ENCODE measurements at places on chromosomes 12 and 14.
A peak's percentile ranks its signal among the peaks of the same experiment; 100 is the strongest.

GRCh38 chr12:104997541-104997940 is 11.4 kb downstream of the NOPCHAP1 start:
- no peak for DNase-seq

DNA sequence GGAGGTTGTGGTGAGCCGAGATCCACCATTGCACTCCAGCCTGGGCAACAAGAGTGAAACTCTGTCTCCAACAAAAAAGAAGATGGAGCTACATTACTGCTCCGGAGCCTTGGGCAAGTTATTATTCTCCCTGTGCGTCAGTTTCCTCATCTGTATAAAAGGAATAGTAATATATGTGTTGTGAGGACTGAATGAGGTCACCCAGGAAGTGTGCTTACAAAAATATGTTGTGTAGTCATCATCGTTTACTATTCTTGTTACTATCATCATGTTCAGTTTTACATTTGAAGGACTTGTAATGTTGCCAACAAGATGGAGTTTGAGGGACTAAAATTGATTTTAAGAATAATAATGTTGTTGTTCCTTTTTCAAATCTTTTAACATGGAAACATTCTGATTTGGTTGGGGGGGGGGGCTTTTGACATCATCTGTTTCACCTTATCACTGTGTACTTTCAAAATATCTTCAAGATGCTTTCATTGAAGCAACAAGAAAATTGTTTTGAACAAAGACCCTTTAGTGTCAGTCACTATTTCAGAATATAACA is 156.8 kb downstream of the PDE3A start:
- DNase-seq = no peak

- no peak for DNase-seq
Observed at GRCh38 chr14:103348154-103348553, 14.1 kb downstream of the EIF5 start.

DNA sequence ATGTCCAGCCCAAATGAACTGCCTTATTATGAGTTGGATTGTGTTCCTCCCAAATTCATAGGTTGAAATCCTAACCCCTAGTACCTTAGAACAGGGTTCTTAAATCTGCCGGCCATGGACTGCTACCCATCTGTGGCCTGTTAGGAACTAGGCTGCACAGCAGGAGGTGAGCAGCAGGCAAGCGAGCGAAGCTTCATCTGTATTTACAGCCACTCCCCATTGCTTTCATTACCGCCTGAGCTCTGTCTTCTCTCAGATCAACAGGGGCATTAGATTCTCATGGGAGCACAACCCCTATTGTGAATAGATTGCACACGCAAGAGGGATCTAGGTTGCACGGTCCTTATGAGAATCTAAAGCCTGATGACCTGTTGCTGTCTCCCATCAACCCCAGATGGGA is 9.8 kb upstream of the EML5 start:
- DNase-seq = no peak

- DNase-seq = no peak
Observed at GRCh38 chr14:33412450-33412849, 473.8 kb downstream of the NPAS3 start.

- no peak for DNase-seq
Observed at GRCh38 chr14:84421621-84422020, 1108.3 kb upstream of the FLRT2 start.

DNA sequence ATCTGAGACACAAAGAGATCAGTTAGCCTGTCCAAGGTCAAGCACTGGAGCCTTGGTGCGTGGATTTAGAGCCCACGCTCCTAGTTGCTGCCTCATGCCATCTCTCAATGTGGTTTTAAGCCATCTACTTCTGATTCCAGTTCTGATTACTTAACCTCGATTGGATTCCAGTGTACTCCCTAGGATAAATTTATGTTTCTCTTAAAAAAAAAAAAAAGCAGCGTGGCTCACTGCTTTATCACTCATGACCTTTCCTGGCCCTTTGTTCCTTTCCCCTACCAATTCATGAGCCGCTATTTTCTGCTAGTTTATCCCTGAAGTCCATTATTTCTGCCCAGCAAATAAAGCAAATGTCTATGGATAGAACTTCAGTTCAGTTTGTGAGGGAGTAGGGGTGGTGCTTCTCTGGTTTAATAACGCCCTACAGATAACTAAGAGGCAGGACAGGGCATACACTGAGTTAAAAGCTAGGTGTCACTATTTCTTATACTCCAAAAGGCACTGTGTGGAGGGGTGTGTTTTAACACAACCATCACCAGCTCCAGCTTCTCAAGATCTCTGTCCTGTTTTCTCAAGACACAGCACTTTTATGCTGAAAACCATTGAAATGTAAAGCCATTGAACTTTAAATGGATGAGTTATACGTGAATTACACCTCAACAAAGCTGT is 9.8 kb upstream of the PARP11 start:
- DNase-seq = peak; percentile 31

- no peak for DNase-seq
Observed at GRCh38 chr14:73870525-73871235, 16.0 kb upstream of the ZNF410 start.

DNA sequence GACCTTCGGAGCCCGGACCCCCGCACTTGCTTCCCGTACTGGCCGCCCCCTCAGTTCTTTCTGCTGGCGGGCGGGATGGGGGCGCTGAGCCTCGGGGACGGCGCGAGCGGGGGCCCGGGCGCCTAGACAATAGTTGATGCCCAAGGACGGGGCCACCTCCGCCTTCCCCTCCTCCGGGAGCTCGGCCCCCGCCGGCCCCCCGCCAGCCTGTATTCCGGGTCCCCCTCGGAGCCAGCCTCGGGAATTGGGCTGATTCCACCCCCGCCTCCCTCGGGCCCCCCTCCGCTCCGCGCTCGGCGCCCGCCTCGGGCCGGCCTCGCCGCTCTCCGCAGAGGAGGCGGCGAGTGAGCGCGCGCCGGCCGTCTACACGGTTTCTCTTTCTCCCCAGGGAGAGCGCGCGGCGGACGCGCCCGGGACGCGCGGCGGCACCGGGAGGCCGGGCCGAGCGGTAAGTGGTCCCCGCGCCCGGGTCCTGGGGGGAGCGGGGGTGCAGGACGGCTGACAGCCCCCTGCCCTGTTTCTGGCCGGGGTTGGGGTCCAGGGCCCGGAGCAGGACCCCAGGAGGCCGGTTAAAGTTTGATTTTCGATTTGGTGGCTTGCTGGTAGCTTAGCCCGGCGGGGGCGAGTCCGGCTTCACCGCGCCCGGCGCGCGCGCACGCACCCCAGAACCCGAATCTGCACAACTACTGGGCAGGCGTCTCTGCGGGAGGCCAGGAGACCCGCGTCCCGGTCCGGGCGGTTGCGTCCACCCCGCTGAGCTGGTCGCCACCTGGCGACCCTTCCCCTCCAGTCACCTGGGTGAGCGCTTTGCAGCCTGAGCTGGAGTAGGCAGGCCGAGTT is 413.7 kb downstream of the PCNX1 start:
- DNase-seq = peak; percentile 72

DNA sequence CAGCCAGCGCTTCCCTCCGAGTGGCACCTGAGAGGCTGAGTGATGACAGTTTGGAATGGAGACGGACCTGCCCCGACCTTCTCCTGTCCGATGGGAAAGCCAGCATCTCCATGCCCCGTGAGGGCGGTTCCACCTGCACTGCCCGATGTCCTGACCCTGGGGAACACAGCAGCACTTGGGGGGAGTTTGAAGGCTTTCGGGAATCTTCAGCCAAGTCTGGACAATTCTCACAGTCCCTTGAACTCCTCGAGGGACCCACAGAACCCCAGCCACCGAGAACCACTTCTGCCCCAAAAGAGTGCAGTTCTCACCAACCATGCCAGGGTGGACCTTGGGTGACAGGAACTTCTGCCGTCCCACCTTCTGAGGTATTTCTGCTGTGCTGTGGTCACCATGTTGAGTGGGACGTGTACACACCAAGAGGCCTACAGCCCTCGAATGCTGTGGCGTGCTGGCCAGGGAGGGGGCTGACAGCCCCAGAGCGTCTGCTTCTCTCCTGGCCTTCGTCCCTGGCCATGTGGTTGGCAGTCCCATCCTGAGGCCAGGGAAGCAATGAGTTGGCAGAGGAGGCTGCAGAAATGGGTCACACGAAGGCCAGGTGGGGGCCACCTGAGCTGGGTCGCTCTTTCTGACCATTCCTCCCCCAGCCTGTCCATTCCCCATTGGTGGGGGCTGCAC is 1.0 kb downstream of the CLBA1 start:
- DNase-seq = no peak

DNA sequence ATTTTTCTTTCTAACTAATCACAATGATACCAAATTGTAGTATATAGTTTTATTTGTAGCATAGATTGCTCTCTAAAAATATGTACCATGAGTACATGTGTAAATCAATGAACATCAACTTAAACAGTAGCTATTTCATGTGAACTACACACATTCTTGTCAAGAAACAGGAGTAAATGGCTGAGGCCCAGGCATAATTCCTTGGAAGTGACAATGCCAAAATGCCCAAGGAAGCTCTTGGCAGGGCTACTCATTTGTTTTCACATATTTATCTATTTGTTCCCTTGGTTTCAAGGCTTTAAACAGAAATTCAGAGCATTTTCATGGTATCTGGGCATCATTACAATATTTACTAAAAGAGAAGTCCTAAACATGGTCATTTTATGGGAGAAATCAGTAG is 165.7 kb downstream of the SLC16A7 start:
- DNase-seq = no peak

- DNase-seq = no peak
Observed at GRCh38 chr14:64773577-64773976, 69.4 kb downstream of the PLEKHG3 start.

GRCh38 chr12:59429766-59430165 is 166.1 kb upstream of the SLC16A7 start:
- DNase-seq = no peak

- no peak for DNase-seq
Observed at GRCh38 chr12:40650038-40650704, 42.1 kb upstream of the CNTN1 start.

- no peak for DNase-seq
Observed at GRCh38 chr12:56932146-56932545, 2.1 kb downstream of the SDR9C7 start.

DNA sequence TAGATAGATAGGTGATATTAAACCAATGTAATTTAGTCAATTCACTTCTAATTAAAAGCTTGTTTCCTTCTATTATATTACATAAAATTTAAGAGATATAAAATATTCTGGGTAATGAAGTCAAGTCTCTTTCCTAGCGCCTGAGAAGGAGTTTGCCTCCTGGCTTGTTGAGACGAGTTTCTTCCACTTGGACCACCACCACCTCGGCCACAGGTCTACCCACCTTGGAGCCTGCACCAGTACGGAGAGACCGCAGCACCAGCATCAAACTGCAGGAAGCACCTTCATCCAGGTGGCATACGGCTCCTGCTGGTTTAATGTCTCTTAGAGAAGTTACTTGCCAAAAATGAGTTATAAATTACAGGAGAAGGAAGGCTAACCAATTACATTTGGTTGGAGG is 79.0 kb upstream of the SLCO1C1 start:
- no peak for DNase-seq
